ENCODE measurements at places on chromosomes 16 and 17.

DNA sequence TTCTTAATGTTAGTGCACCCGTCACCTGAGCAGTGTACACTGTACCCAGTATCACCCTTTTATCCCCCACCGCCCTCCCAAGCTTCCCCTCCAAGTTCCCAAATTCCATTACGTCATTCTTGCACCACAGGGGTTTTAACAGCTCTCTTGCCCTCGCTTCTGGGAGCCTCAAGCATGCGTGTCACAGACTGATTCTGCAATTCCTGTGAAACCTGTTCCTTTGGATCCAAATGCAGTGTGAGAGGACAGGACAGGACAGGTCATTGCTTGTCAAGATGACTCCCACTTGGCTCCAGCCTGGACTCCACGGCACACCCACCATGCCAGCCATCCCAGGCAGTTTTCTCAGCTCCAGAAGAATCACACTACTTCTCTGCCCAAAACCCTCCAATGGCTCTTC is 44.1 kb downstream of the CYB5D2 start:
- no peak for DNase-seq

GRCh38 chr16:22232277-22233036 is 26.4 kb downstream of the EEF2K start:
- DNase-seq: peak; percentile 71

GRCh38 chr17:39001703-39002637 is 34.8 kb upstream of the FBXO47 start:
- peak; percentile 60 for DNase-seq

DNA sequence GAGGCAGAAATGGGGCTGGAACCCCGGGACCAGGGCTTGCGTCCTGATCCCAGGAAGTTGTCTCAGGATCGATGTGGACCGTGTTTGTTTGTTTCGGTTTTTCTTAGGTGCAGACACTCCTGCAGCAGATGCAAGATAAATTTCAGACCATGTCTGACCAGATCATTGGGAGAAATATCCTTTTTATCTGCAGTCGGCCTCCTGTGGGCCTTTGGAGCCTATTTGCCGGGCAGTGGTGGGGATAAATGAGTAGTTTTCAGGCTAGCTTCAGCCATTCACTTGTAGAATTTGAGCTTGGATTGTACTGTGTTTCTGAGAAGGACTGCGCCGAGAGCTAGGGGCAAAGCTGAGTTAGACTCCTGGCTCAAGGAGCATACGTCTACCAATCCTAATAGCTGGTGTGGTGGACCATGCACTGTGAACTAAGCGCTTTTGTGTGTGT is 816 bp downstream of the HSBP1 start:
- peak; percentile 5 for DNase-seq

GRCh38 chr17:17137731-17138585 is 68.2 kb downstream of the PLD6 start:
- DNase-seq: no peak

- no peak for DNase-seq
Observed at GRCh38 chr16:23088018-23088417, 61.2 kb downstream of the USP31 start.

DNA sequence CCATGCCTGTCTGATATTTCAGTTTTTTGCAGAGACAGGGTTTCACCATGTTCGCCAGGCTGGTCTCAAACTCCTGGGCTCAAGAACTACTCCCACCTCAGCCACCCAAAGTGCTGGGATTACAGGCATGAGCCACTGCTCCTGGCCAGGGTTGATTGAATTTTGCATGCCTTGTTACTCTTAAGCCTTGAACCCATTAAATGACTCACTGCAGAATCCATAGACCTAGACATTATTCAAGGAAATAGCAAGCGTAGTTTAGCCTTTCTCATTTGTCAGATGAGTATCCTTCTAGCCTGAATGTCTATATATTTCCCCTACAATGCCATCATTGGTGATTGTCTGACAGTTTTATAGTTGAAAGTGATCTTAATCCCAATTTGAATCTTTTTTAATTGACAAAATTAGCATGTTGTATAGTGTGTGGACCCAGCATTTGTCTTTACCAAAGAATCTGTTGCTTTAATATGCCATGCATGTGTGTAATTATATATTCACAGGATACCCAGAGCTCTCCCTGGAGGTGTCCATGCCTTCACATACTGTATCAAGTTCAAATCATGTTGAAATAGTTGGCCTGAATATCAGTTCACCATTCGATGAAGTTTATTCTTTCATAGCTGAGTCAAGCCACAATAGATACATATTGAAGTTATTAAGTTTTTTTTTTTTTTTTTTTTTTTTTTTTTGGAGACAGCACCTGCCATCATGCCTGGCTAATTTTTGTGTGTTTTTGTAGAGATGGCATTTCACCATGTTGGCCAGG is 321.0 kb downstream of the CPPED1 start:
- DNase-seq: no peak

DNA sequence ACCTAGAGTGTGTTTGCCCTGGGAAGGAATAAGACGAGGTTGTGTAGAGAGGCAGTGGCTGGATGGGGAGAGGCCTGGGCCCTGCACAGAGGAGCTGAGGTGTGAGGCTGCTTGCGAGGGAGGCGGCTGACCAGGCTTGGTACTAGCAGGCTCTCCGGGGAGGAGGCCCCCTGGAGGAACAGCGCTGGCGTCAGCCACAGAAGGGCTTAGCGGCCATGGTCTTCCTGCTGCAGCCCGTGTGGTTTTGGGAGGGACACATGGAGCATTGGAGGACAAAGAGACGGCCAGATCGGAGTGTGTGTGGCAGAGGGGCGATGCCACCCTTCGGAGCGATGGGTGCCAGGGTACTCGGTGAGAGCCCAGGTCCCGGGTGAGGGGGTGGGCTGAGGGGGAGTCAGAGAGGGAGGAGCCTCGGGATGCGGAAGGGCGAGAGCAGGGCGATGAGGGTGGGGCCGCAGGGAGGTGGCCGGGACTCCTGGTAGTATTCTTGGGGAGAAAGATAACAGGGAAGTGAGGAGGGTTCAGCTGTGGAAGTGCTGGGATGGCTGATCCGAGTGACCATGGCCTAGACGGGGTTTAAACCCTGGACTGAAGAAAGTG is 8.3 kb downstream of the BANP start:
- DNase-seq: no peak

GRCh38 chr17:3546997-3547396 is 10.6 kb downstream of the TRPV3 start:
- DNase-seq: no peak

DNA sequence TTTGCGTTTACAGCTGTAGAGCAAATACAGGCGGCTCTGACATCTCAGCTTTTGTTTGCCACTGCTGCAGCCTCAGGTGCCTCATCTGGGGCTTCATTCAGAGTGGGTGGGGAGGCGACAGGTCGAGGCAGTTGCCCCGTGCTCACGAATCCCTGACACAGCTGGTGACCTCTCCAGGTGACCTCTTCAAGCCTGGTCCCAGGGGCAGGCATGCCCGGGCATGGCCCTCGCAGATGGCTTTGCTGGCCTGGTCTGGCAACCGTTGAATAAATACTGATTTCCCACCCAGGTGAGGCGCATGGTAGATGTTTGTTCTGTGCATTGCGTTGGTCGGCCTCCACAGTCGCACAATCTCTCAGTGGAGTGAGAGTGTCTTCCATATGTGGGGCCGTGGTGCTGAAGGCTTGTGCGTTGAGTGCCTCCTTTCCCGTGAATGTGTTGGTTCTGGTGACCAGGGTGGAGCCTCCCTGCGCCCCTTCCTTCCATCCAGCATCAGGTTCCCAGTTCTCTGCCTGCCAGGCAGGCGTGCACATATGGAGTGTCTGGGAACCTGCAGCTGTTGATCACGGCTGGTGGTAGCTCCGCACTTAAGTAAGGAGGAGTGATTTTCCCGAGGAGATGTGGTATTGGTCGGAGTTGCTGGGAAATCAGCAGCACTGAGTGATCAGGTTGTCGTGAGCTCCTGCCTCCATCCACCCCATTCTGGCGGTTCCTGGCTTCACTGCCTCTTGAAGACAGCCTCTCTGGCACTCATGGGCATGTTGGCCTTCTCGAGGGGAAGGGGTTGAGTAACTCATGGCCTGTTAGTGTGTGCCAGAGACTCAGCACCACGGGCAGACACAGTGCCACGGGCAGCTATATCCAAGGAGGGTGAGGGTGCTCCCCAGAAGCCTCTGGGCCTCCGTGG is 149.7 kb downstream of the RPTOR start:
- DNase-seq: no peak

DNA sequence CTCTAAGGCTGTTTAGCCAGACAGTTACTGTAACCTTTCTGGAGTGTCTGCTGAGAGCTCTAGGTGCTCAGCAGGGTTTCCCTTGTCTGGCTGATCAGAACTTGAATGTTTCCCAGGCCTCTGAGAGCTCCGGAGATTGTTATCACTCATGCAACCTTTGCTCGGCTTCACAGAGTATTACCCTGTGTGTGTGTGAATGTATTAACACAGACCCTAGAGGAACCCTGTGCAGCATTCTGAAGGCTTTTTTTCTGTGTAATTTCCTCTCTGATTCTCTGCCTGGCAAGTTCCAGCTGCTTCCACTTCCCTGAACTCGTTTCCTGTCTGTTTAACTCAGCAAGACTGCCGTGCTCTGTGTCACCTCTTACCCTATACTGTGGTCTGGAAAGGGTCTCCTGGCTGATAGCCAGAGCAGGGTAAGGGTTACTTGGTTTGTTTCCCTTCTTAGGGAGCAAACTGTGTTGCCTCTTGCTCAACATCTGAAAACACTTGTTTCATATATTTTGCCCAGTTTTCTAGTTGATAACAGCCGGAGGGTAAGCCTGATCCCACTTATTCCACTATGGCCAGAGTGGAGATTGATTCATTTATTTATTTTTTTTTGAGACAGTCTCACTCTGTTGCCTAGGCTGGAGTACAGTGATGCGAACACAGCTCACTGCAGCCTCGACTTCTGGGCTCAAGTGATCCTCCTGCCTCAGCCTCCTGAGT is 21.7 kb downstream of the PRMT7 start:
- DNase-seq: peak; percentile 98

DNA sequence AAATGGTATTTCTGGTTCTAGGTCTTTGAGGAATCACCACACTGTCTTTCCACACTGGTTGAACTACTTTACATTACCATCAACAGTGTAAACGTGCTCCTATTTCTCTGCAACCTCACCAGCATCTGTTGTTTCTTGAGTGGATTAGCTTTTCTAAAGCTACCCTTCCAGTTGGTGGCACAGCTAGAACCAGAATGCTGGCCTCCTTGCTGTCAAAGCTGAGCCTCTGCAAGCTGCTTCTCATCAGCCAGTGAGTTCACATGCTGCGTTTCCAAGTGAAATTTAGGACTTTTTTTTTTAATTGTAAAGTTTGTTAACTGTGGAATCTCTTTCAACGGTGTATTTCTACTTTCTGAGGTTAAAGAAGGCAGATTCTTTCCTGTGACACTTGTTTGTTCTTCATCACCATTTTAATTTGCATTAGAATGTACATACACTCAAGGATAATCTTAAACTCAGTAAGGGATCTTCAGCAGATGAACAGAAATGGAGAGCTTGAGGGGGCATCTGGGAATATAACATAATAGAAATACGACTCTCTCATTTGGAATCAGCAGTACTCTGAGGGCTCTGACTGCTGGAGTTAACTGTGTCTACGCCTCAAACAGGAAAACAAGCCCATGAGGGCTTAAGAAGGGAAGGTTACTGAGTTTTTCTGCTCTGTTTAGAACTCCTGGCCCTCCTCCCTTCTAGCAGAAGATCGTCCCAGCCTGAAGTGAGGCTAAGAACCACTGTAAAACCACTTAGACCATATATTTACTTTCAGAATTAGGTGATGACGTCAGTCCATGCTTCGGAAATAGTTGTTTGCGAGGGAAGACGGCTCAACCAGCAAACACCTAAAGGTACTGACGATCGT is 148.4 kb upstream of the FAM20A start:
- DNase-seq: no peak

DNA sequence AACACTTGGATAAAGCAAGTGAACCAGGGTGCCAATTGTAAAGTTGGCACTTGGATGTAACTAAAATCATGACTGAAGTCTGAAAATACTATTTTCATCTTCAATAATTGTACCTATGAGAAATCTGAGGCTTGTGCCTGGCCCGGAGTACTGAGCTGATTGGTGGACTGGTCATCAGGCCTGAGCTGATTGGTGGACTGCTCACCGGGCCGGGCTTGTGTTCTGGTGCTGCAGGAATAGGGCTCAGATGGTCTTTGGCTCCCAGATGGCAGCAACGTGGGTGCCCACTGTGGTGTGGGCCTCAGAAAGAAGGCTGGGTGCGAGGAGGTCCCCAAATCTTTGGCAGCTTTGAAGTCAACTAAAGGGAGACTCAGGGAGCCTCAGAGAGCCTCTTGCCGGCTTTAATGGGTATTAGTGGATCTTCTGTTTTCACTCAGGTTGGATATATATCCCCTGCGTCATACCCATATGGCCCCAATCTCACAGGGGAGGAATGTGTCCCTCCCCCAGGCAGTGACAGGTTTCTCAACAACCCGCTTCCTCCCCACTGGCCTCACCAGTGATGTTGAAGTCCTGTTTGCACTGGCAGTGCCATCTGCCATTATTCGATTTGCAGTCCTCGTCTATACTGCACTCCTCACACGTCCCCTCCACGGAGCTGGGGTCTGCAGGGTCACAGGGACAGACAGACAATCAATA is 4.7 kb downstream of the UMOD start:
- DNase-seq: no peak

GRCh38 chr17:73654241-73654640 is 10.0 kb upstream of the SDK2 start:
- no peak for DNase-seq

DNA sequence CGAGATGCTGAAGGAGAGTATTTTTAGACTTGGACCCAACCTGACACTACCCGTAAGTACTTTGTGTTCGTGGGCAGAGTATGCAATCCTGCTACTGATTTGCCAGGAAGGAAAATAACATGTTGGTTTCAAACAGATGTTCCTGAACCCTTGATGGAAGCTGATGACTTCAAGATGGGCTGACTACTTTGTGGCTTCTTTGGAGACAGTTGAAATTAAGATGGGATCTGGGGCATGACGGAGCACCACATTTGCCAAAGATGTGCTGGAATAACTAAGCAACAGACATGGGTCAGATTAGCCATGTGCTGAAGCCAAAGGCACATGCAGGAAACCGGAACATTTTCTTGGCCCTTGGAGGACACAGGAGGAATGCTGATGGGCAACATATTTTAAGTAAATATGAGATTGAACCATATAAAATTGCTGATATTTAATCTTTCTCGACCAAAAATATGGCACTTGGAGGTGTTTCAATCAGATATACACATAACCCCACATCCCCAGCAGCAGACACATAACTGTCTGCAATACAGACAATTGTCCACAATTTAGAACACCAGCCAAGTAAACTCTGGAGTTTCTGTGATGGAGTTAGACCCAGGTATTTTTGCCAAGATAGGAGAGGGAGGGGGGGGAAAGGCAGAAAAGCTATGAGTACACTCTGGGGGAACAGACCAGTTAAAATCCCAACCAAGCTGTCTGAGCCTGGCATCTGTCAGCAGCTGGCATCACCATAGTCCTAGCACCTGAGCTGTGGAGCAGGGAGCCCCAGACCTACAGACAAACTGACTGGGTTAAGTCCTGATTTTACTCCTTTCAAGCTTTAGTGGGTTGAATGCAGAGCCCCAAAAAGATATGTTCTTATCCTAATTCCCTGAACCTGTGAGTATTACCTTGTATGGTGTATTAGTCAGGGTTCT is 329.4 kb upstream of the CDH5 start:
- DNase-seq: no peak

Data from dermis blood vessel endothelial cell (primary cell).